ENCODE measurements at places on chromosomes 4 and X.
A peak's percentile ranks its signal among the peaks of the same experiment; 100 is the strongest.

- no peak for DNase-seq
Observed at GRCh38 chr4:68469482-68469881, 22.2 kb downstream of the TMPRSS11E start.

- no peak for DNase-seq
Observed at GRCh38 chr4:46124773-46125413, 1.0 kb upstream of the GABRG1 start.

DNA sequence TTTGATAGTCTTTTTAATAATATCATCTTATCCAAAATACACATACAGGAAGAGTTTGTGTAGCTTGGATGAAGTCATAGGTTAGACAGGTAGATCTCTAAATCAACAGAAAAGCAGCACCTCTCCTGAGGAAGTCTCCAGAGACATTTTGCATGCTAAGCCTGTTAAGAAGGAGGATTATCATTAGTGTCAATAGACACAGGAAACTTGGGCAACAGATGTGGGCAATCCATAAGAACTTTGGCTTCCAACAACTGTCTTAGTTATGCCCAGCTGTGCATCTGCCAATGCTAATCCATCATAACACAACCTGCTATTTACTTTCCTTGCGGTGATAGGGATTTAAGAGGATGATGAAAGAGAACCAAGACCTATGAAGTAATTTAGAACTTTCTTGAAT is 1052.6 kb downstream of the RPA4 start:
- DNase-seq: no peak

DNA sequence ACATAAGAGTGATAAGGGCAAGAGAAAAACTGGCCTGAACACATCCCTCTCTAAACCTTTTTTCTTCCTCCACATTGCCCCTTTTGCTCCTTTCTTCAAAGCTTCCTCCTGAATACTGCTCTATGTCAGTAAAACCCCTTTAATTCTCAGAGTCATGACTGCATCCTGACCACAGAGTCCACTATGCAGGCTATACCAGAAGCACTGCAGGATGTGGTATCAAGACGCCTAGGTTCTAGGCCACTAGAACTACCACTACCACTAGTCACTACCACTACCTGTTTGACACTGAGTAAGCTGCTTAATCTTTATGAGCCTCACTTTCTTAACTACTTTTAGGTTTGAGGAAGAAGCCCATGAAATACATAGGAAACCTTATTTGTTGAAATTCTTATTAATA is 38.7 kb downstream of the ARHGEF9 start:
- no peak for DNase-seq

DNA sequence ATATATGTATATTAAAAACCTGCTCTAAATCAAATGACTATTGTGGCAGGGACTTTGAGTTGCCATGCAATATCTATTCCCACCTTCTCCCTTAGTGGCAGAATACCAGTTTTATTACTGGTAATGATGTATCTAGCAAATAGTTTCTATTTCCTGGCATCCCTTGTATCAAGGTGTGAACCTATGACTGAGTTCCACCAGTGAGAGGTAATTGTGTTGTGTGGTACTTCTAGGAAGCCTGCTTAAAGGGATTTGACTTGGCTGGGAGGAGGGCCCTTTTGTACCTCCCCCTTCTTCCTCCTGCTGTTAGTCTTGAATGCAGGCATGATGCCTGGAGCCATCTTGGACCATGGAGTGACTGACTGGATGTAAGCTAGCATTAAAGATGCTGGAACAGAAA is 65.4 kb upstream of the DYNLT3 start:
- DNase-seq: no peak

- DNase-seq: no peak
Observed at GRCh38 chr4:55013431-55013955, 111.9 kb downstream of the KDR start.

- DNase-seq: no peak
Observed at GRCh38 chr4:54513204-54513603, 144.6 kb upstream of the KIT start.

- no peak for DNase-seq
Observed at GRCh38 chr4:29983890-29984289, 736.3 kb upstream of the PCDH7 start.

DNA sequence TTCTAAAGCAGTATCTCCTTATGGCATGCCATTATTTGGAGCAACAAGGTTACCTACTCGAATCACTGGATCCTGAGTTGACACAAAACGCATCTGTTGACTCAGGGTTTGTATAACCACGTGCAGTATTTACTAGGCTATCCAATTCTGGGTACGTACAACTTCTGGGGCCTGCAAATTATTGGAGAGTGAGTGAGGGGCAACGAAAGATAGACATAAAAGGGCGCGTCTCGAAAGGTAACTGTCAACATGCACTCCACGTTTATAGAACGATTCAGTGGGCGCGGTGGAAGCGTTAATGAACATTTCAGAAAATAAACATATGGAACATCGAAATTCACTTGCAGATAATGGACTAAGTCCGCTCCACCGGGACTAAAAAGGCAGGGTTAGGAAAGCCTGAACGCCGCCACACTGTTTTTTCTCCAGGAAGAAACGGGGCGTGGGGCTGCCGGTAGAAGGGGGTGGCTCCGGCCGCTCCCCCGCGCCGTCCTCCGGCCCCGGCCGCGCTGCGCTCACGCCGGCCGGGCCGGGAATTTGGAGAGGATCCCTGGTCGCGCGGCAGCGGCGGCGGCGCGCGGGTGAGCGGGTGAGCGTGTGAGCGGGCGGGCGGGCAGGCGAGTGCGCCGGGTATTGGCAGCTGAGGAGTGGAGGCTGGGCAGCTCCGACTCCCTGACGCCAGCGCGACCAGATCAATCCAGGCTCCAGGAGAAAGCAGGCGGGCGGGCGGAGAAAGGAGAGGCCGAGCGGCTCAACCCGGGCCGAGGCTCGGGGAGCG is at the start of gene SMAD1:
SMAD1 (plus strand) TSS at position 690 of the 778 bp plus-strand sequence. CDS start 32,761 bp downstream, outside the sequence.
- peak; percentile 15 for DNase-seq

- no peak for DNase-seq
Observed at GRCh38 chr4:143667461-143667860, 33.0 kb downstream of the FREM3 start.

DNA sequence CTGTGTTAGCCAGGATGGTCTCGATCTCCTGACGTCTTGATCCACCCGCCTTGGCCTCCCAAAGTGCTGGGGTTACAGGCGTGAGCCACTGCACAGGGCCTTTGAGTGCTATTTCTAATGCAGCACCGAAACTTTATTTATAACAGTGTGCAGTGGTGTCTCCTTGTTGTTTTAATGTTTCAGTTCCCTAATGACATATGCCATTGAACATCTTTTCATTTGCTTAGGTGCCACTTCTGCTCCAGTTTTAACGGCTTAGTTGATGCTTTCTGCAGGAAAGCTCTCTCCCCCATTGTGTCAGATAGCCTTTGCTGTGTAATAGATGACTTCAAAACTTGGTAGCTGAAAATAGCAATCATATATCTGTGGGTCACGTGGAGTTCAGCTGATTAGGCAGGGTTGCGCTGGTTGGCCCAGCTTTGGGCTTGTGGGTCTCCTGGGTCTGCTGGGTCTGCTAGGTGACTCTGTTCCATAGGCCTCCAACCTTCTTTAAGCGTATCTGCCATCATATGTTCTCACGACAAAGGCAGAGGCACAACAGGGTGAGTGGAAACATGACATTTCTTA is 76.4 kb upstream of the SHISA3 start:
- DNase-seq: no peak

- no peak for DNase-seq
Observed at GRCh38 chr4:165707128-165707527, 165.9 kb upstream of the TLL1 start.

- DNase-seq: no peak
Observed at GRCh38 chr4:186032259-186032658, 36.7 kb upstream of the TLR3 start.

DNA sequence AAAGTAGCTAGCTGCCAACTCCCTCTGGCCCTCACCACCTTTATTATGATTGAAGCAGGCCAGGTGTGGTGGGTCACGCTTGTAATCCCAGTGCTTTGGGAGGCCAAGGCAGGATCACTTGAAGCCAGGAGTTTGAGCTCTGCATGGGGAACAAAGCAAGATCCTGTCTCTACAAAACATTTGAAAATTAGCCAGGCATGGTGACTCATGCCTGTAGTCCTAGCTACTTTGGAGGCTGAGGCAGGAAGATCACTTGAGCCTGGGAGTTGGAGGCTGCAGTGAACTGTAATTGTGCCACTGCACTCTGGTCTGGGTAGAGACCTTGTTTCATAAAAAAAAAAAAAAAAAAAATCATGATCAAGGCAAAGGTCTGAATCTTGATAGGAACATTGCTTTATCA is 467.0 kb upstream of the DIPK2B start:
- DNase-seq: no peak

DNA sequence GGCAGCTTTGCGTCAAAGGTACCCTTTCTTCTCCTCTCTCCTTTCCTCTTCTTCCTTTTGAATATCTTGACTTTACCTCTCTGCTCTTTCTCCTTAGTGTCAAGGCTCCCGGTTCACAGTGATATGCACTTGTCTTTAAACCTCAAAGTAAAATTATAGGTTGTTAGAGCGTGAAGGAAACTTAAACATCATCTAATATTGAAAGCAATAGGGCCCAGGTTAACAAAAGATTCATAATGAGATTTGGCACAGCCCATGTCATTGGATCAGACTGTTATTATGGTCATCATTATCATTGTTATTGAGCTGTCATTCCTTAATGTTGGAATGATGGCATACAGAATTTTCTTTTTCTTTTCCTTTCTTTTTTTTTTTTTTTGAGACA is 32.5 kb downstream of the FTHL17 start:
- no peak for DNase-seq

GRCh38 chrX:17633546-17633945 is 103.7 kb upstream of the SCML1 start:
- DNase-seq: no peak

GRCh38 chr4:89563431-89563830 is 255.8 kb upstream of the GPRIN3 start:
- no peak for DNase-seq

- no peak for DNase-seq
Observed at GRCh38 chr4:155473420-155474095, 96.8 kb upstream of the MAP9 start.

GRCh38 chr4:145909281-145909715 is 29.3 kb downstream of the ZNF827 start:
- no peak for DNase-seq

GRCh38 chr4:43048570-43048969 is 156.1 kb downstream of the GRXCR1 start:
- DNase-seq: no peak

DNA sequence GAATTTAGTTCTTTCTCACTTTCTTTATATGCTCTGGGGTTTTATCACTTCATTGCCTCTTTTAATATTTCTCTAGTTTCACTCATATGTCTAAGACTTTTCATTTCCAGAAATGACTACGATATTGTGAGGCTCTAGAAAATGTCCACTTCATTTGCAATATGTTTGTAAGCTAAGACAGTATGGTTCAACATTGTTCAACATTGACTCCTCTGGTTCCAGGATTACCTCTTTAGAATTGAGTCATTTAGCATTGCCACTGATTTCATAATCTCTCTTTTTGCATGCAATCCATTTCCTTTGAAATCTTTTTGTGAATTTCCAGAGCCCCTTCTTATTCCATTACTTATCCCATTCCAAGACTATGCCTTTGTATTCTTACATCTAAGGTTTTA is 32.3 kb downstream of the BBS12 start:
- no peak for DNase-seq

DNA sequence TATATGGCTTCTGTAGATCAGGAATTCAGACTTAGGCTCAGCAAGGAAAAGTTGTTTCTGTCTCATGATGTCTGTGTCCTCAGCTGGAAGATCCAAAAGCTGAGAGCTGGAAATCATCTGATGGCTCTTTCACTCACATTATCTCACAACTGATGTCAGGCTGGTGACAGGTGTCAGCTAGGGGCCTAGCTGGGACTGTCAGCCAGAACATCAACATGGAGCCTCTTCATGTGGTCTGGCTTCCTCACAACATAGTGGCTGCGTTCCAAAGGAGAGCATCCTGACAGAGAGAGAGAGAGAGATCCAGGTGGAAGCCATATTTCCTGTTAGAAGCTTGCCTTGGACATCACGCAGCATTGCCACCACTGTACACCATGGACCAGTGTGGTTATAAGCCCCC is 10.6 kb upstream of the INTS6L start:
- no peak for DNase-seq

DNA sequence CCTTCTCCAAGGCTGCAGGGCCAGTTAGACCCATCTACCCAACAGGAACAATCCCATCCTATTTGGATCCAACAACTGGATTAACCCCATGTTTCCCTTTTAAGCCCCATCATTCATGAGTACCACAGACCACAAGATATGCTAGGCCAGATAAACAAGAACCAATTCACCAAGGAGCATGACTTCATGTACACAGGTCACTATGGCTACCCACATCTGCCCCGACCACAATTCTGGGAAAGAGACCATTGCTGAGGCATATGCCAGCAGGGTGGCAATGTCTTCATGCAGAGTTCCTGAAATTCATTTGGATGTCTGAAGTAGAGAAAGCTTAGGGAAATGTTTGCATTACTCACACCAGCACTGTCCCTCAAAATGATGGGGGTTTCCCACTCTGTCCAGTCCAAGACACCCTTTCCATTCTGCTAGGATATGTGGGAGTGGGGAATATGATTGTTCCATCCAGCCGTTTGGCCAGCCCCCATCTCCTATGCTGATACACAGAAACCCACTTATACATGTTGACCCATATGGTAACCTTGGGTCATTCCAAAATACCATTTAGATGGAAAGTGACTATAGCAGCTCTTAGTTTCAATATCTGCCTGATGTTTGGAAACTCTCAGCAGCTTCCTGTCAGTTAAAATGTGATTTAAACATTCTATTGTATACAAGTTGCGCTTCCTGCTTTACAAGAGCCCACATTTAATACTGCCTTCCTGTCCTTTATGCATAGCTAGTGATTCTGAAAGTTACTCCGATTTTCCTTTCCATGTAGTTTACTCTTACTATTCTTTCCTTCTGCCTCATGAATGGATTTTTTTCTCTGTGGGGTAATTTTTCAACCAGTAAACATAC is 129.0 kb downstream of the AMMECR1 start:
- no peak for DNase-seq

DNA sequence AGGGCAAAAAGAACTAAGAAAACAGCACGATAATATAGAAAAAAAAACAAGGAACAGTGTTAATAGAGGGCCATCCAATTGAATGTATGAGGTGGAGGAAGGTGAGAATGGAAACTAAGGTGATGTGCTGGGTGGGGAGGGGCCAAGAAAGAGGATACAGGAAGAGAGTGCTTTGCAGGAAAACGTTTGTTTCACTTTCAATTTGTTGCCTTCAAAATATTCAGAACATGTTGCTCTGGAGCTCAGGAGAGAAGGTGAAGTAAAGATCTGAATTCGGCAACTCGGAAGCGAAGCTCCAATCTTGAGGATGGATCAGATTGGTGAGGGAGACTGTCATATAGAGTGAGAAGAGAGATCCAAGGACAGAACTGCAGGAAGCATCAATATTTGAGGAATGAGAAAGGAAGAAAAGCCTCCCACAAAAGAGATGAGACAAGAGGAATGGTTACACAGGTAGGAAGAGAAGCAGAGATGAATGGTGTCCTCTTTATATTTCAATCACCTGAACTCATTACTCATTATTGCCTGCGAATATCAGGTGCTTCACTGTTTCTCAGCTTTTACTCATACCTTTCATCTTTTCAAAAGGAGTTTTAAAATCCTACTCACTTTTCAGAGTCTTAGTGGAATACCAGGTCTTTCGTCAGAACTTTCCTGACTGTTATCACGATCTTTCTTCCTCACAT is 14.7 kb upstream of the SEC24D start:
- DNase-seq: no peak

All from hematopoietic multipotent progenitor cell treated with erythropoietin and hydrocortisone succinate and interleukin-3 and kit ligand, for 15 days (in vitro differentiated cells).